AG10803 (cell line): ENCODE measurements at places on chromosomes 7 and 10.

- peak; percentile 16 for DNase-seq
Observed at GRCh38 chr10:79948976-79949722, at the start of gene SFTPD. Gene SFTPD, minus strand, starts transcription at chr10:79949105. Its CDS starts 2,446 bp downstream, at chr10:79946659.

- DNase-seq = no peak
Observed at GRCh38 chr10:62047228-62047892, 145.9 kb downstream of the ARID5B start.

DNA sequence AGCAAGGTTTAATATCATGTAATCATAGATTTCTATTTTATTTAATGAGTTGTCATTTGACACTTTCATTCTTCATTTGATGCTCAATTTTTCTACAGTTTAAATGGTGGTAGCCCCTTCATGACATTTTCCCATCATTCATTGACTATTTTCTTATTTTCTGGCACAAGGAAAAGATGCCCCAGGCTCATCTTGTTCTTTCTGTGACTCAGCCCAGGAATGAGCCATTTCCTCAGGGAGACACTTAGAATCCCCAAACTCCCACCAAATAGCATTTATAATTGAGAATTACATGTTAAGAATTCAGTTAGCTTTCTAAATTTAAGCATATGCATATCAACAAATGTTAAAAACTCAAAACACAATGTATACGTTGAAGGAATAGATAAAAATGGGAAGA is 222.3 kb downstream of the KIF20B start:
- no peak for DNase-seq

DNA sequence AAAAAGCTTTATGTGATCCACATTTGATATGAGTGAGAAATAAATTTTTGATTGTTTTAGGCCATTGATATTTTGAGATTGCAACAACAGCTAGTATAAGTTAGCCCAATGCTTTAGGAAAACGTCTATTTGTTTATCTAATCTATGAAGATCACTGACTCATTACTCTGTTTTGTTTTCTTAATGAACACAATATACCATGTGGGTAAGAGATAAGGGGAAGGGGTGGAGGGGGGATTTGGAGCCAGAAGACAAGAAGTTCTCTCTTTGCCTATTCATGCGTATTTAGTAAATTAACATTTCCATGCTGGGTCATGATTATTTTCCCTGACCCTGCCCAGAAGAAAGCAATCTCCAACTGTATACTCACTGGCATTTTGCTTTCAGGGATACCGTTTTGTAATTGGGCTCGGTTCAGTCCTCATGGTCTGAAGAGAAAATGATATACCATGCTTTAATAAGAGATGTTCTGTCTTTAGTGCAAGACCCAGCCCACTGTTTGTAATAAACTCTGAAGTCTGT is 359.5 kb upstream of the NPSR1 start:
- no peak for DNase-seq
